ENCODE measurements at places on chromosomes 7 and 10.

DNA sequence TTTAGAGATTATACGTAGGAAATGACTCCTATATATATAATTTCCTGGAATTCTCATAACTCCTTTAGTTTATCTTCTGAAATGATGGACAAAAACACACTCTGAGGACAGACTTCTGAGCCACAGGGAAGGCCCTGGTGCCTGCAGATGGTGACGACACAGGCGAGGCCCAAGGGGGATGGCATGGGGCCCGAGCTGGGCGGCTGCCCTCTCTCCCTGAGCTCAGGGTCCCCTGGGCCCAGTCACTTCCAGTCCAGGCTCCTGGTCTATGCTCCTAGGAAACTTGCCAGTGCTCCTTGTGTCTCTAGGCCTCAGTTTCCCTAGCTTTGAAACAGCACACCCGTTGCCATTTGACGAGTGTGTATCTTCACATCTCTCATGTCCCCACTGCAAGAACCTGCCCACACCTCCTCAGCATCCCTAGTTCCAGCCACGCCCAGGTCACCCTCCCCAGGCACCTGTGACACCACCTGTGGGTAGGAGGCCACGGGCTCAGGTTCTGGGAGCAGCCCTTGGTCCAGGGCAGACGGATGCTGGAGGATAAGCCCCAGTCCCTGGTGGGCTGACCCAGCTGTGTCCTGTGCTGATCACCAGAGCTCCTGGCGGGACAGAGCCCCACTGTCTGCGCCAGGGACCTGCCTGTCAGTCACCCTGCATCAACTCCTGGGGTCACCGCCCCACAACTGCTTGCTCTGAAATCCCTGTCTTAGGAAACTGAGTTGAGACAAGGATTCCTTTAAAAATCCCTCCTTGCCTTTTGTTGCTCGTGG, 23.4 kb upstream of the SHH start:
- no peak for DNase-seq

GRCh38 chr7:116713918-116714317, 41.9 kb downstream of the MET start:
- DNase-seq: no peak

DNA sequence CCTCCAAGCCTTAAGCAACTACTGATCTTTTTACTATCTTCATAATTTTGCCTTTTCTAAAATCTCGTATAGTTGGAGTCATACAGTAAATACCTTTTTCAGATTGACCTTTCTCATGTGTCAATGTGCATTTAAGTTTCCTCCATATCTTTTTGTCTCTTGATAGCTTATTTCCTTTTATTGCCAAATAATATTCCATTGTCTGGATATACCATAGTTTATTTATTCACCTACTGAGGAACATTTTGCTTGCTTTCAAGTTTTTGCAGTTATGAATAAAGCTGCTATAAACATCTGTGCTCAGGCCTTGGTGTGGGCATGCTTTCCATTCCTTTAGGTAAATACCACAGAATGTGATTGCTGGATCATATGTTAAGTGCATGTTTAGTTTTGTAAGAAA, 161.2 kb upstream of the GNAI1 start:
- DNase-seq: no peak

GRCh38 chr10:101894742-101895141, 51.1 kb upstream of the KCNIP2 start:
- no peak for DNase-seq

- DNase-seq: no peak
Measured at GRCh38 chr10:49612513-49613164, 1.2 kb upstream of the CHAT start.

DNA sequence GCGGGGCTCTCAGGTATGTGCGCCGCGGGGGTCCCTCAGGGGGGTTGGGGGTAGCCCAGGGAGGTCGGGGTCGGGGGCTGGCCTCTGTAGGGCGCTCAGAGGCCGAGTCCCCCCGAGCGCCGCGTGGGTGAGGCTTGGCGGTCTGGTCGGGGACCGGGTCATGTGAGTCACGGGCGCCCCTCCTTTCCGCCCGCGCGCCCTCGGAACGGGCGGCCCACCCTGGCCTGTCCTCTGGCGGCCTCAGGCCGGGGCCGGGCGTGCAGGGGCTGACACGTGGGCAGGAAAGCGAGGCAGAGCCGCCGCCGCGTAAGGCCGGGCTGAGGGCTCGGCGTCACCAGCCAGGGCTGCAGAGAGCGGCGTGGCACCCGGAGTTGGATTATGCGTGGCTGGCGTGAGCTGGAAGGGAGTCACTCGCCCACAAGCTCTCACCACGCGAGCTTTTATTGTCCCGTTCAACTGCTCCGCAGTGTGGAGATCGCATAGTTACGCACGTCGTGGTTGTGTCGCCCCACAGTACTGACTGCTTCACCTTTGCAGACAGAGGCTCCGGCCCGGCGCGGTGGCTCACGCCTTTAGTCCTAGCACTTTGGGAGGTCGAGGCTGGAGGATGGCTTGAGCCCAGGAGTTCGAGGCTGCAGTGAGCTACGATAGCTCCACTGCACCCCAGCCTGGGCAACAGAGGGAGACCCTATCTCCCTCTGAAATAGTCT, 385 bp downstream of the SHLD2 start:
- DNase-seq: peak; percentile 83

GRCh38 chr10:114184276-114184675, 5.1 kb downstream of the TDRD1 start:
- no peak for DNase-seq

- no peak for DNase-seq
Measured at GRCh38 chr10:130816116-130816901, 495.2 kb downstream of the TCERG1L start.
